ENCODE measurements at places on chromosomes 3 and 15.

GRCh38 chr3:118477768-118478167 is 556.9 kb downstream of the IGSF11 start:
- DNase-seq, result no peak

DNA sequence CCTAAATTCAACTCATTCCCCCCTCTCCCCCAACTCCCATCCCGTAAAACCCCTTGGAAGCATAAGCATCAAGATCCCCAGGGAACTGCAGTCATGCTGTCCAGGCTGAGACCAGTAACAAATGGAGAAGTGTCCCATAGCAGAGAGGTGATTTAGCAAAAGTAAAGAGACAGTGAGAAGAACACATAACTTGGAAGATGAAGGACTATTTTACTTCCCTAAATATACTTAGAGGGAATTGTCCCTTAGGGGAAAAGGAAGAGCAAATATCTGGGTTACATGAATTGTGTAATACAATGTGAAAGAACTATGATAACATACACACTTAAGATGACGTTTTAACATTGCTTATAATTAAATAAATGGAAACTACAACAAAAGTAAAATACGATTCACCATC is 61.6 kb upstream of the LRRFIP2 start:
- no peak for DNase-seq

GRCh38 chr3:158539414-158540014 is 31.5 kb upstream of the MLF1 start:
- DNase-seq, result no peak

GRCh38 chr3:108153451-108153981 is 62.7 kb upstream of the CD47 start:
- peak; percentile 38 for DNase-seq

GRCh38 chr3:184320104-184320445 is 5.7 kb downstream of the EIF4G1 start:
- DNase-seq, result no peak

GRCh38 chr3:40649346-40649745 is 124.6 kb downstream of the ZNF621 start:
- DNase-seq, result no peak

DNA sequence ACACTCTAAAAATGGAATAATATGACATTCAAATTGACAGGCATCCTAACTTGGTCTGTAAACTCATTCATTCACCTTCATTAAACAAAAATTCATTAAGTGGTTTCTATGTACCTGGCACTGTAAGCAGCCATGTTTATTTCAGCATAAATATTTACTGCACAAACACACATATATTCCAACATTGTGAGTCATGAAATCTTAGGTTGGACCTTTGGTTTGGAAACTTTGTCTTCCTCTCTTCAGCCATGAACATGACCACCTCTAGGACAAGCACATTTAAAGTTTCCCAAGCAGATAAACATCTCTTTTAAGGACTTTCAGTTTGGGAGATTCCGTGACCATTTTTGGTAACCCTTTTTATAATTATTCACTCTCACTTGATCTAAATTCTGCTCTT is 131.8 kb downstream of the TPRG1 start:
- no peak for DNase-seq

GRCh38 chr3:154310840-154311239 is 13.4 kb downstream of the DHX36 start:
- no peak for DNase-seq

DNA sequence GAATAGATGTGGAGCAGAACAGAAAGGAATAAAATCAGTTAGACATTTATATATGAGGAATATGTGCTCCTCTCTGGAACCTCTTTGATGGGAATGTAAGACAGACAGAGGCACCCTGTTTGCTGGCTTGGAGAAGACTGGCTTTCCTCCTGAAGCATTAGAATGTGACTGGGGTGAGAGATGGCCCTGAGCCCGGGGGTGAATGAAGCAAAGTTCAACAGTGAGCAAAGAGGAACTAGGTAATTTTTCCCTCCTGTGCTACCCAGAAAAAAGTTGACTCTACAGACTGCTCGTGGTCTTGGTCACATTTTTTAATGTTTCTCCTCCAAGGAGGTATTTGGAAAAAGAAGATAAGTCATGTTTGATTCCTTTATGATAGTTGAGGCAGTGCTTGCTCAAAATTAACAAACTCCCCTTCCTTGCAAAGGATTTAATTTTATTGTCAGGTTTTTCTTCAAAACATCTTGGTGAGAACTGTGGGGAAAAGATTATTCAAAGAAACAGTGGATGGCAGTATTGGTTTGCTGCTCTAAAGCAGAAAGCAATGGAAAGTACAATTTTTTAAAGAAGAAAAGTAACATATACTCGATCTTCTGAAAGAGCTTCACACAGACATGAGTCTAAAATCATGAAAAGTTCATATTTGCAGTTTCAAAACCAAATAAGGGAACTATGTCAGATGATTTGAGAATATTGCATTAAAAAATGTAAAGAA is 370.4 kb upstream of the CDIN1 start:
- DNase-seq, result no peak

GRCh38 chr3:73510334-73510733 is 114.4 kb downstream of the PDZRN3 start:
- DNase-seq, result no peak

- no peak for DNase-seq
Observed at GRCh38 chr15:37764733-37765191, 169.7 kb upstream of the TMCO5A start.

DNA sequence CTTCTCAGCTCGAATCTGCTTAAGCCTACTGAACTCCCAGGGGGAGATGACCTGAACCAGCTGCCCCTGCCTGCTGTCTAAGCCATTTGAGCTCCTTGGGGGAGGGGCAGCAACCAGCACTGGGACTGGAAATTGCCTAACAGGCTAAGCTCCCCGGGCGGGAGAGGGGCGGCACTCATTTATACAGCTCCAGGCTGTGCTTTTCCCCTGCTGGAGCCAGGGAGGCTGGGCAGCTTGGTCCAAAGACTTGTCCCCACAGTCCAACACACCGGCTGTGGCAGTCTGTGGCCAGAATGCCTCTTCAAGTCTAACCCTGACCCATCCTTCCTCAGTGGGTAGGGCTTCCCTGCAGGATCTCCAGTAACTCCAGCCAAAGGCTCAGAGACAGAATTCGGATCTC is 1241.5 kb downstream of the ROBO2 start:
- DNase-seq, result no peak

GRCh38 chr3:9347081-9347480 is 15.8 kb upstream of the THUMPD3 start:
- no peak for DNase-seq

- DNase-seq, result no peak
Observed at GRCh38 chr3:175003590-175003989, 144.5 kb downstream of the NAALADL2 start.

DNA sequence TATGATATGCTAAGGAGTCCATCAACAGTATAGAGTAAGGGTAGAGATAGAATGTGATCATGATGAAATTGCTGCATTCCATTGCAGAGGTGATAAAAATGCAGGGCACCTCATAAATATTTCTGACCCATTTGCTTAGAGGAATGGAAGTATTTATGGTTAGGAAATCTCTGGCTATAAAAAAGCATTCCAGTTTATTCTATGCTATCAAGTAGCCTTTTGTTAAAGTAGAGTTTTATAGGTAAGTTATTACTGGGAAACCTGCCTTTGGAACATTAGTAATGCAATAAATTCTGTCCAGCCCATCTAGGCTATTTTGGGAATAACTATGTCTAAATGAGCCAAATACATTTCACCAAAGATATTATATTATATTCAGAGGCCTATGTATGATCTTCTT is 19.8 kb upstream of the STRIT1 start:
- no peak for DNase-seq

DNA sequence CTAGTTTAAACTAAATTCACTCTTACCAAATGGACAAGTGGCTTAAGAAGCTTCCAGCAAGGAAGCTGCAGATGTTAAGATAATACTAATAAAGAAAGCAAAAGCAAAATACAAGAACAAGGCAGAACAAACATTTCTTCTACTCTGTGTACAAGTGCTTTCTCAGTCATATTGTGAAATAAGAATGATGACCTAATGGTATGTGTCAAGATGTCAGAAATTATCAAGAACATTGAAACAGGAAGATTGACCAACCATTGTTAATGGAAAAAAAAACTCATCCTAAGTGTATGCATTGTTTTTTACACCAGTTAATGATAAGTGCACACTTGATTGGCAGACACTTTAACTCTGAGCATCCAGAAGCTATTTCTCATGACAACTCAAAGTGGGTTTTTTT is 65.4 kb upstream of the P2RY1 start:
- no peak for DNase-seq

Measured in iPS DF 19.7 (cell line).